ENCODE measurements at places on chromosomes 6 and 20. TPM values are rescaled to one million over a fixed set of nuclear protein-coding genes. Genes with fewer than 3 reads are reported as not detected.

DNA sequence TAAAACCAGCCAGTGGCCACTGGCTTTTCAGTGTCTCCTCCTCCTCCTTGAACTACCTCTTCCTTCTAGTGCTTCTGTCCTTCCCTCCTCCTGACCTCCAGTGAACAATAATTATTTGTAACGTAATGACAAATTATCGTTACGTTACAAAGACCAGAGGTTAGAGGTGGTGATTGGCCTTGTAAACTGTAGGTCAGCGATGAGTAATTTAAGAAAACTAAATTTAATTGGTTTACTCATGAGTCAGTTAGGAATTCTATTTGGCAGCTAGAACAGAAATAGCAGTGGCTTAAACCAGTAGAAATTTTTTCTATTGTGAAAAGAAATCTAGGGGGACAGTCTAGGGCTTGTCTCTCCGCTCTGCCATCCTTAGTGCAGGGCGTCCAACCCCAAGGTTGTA, 38.8 kb downstream of the PPARD start:
- H3K4me3 ChIP-seq = no peak overlapping the region
- DNase-seq = no peak
- H3K27me3 ChIP-seq = no peaks in the 10 kb centered on the region
- H3K27ac ChIP-seq = no peak overlapping the region
- H3K36me3 ChIP-seq = no peaks in the 10 kb centered on the region
- H3K4me1 ChIP-seq = peaks cover 23% of the 10 kb centered on the region

DNA sequence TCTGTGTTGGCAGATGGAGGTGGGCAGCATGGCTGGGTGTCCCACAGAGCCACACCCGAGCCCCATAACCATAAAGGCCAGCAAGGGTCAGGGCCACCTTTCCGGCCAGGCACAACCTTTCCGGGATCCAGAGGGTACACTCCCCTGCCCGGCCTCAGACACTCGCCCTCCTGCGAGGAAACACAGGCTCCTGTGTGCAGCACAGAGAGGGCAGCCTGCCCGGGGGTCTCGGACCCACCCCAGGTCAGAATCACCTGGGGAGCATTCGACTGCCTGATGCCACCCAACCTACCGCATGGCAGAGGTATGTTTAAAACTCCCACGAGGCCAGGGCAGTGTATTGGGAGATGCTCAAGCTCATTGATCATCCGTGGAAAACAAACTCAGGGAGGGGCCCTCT, 260.3 kb downstream of the TAF4 start:
- H3K4me1 ChIP-seq = no peaks in the 10 kb centered on the region

Gene SPATA2
- total RNA-seq = 7.1 TPM

Gene NOTCH4
- total RNA-seq = 12.6 TPM

Gene SLC17A2
- not detected for total RNA-seq

Gene SASH1
- 22.7 TPM for total RNA-seq

Measured in psoas muscle (tissue), 8 donors.